IPS DF 6.9 (cell line): ENCODE measurements at places on chromosomes 16 and 17.

DNA sequence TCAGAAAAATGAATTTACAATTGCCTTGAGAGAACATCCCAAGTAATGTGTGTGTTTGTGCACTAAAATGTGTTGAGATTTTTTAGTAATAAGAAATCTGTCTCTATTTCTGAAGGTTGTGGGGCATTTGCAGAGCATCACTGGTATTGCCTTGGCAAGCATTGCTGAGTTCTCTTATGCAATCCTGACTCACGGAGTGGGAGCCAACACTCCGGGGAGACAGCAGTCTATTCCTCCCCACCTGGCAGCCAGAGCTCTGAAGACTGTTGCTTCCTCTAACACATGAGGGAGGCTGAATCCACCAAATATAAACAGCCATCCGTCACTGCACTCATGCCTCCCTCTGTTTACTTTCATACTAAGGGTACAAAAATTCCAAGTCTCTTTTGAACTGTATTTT lies 10.6 kb downstream of the CNTD1 start:
- no peak for DNase-seq

DNA sequence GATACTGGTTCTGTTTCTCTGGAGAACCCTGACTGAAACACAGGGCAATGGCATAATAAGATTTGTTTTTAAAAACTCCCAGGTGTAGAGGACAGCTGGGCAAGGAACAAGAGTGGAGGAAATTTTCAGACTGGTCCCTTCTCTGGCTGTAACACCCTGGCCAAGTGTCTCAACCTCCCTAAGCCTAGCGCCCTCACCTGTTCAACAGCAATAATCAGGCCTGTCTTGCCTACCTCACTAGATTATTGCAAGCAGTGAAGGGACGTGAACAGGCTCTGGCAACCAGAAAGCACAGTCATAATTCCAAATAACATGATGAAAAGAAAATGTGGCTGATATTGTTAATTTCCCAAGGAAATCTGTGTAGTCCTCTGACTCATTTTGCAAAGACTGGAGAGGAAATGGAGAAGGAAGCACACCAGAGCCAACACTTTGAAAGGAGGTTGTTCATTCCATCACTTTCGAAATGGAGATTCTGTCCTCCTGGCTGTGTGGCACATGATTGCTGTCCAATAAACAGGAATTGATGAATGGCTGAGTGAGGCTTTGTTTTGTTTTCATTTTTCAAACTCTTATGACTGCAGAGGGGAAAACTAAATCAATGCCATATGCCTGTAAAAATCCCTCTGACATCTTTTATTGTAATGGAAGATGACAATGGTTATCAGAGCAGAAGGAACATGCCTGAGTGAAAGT lies 87.5 kb upstream of the HLF start:
- DNase-seq = no peak

- no peak for DNase-seq
Observed at GRCh38 chr16:26394409-26394808, 672.3 kb upstream of the C16orf82 start.

DNA sequence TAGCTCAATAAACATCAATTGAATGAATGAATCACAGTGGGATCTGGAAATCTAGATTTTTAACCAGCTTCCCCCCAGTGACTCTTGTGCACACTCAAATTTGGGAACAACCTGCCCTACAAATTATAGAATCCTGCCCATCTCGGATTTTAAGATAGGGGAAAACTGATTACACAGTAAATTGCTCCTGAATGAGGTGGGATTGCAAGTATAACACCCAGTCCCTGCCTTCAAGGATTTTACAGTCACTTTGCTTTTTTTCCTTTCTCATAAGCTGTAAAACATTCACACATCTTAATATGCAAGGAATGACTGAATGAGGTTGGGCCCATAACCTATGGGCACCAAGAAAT lies 48.5 kb downstream of the TEKT5 start:
- DNase-seq = no peak

GRCh38 chr16:86242244-86243122 lies 267.8 kb upstream of the FOXF1 start:
- no peak for DNase-seq

GRCh38 chr16:53511403-53512280 lies 8.6 kb upstream of the AKTIP start:
- no peak for DNase-seq

GRCh38 chr17:11561281-11561680 lies 37.0 kb upstream of the DNAH9 start:
- no peak for DNase-seq

GRCh38 chr17:78736526-78737079 lies 45.5 kb downstream of the CYTH1 start:
- no peak for DNase-seq

- no peak for DNase-seq
Observed at GRCh38 chr17:12328204-12328603, 307.5 kb downstream of the MAP2K4 start.

DNA sequence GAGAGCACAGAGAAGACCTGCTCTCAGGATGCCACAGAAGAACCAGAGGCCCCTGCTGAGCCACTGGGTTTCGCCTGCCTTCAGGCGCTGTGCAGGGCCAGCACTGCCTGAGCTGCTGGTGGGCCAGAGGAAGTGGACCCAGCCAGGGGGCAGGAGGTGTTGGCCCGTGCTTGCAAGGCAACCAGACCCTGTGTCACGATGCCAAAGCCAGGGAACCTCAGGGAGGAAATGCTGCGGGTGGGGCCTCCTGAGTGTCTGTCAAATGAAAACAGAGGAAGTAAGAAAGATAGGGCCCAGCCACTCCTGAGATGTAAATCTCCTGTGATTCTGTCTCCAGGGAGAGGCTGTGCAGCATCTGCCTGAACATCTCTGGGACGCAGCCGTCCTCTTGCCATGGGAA lies 58.1 kb upstream of the ADORA2B start:
- DNase-seq = no peak

- DNase-seq = no peak
Observed at GRCh38 chr17:28331891-28332420, 3.3 kb downstream of the IFT20 start.

- no peak for DNase-seq
Observed at GRCh38 chr16:66660422-66661209, 35.9 kb downstream of the CMTM4 start.

DNA sequence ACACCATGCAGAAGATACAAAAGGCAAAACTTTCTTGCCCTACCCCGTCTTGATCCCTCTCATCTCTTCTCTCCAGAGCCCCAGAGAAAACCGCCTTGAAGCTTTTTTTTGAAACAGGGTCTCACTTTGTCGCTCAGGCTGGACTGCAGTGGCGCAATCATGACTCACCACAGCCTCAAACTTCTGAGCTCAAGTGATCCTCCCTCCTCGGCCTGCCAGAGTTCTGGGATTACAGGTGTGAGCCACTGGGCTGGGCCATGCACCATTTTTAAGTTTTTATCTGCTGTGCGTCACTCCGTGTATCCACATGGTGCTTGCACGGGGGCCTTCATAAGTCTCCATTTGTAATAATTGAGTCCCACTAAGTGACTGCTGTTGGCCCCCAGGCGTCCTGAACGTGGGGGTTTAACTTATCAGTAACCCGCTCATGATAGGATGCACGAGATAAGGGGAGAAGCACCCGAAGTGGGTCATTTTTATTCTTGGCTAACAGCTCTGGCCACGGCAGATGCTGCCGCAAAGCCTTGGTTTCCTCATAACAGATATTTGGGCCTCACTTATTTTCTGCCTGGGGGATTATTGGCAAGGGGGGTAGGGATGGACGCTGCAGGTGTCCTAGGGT lies 8.6 kb downstream of the DNAH17 start:
- no peak for DNase-seq

DNA sequence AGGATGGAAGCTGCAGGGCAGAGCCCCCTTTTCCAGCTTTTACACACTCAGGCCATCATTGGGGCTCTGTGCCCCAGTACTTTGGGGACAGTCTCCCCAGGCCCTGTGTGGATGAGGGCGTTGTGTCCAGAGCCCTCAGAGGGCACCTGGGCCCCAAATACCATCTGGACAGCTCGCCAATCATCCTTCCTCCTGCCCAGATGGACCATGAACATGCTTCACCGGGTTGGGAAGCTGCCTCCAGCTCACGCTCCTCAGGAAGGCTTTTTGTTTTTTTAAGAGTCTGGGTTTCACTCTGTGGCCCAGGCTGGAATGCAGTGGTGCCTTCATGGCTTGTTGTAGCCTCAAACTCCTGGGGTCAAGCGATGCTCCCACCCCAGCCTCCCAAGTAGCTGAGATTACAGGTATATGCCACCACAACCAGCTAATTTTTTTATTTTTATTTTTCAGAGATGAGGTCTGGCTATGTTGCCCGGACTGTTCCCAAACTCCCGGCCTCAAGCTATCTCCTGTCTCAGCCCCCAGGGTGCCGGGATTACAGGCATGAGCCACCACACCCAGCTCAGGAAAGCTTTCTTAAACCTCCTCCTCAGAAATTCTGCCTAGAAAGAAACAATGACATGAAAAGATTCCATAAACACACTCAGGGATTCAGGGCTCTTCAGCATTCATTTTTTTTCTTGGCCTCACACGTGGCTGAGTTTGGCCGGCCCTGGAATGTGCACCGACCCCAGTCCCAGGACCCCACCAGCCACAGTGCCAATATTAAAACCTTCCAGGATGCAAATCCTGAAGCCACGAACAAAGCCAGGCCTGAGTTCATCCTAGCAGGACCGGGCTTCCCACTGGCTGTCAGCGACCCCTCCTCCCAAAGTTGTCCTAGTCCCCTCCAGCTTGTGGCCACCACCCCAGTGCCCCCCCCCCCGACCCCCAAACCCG lies 27.4 kb upstream of the ZNF423 start:
- no peak for DNase-seq

- no peak for DNase-seq
Observed at GRCh38 chr17:35074711-35075707, 11.5 kb upstream of the RFFL start.

GRCh38 chr17:81471818-81472456 lies 40.7 kb downstream of the ACTG1 start:
- DNase-seq = no peak

DNA sequence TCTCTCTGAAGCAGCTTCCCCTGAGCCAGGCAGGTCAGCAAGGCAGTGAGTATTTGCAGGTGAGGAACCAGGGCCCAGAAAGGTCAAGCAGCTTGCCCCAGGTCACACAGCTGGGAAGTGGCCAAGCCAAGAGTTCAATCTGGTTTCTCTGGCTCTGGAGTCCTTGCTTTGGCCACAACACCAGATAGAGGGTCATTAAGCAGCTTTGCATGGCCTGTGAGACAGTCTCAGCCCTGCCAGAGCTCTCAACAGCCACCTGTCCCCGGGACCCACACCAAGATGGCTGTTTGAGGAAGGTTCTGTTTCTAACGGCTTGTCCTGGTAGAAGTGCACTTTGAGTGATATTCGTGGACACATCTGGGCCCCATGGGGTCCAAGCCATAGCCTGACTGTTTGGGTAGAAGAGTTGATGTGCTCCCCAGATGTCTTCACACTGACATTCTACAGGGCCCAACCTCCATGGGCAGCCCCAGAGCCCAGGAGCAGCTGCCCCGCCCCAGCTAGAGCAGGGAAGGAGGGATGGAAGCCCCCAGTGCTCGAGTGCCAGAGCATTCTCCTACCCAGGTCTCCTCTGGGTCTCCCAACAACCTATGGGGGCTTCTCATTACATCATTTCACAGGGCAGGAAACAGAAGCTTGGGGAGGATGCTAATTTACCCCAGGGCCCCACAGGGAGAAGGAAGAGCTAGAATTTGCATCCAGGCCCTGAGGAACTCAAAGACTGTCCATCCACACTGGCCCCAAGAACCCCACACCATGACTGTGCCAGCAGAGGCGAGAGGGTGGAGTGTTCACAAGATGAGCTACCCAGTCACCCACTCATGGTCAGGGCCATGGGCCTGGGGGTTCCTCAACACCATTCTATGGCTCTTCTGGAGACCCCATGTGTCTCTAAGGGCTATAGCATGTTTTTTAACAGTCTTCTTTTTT lies 107.3 kb upstream of the CDH5 start:
- no peak for DNase-seq

DNA sequence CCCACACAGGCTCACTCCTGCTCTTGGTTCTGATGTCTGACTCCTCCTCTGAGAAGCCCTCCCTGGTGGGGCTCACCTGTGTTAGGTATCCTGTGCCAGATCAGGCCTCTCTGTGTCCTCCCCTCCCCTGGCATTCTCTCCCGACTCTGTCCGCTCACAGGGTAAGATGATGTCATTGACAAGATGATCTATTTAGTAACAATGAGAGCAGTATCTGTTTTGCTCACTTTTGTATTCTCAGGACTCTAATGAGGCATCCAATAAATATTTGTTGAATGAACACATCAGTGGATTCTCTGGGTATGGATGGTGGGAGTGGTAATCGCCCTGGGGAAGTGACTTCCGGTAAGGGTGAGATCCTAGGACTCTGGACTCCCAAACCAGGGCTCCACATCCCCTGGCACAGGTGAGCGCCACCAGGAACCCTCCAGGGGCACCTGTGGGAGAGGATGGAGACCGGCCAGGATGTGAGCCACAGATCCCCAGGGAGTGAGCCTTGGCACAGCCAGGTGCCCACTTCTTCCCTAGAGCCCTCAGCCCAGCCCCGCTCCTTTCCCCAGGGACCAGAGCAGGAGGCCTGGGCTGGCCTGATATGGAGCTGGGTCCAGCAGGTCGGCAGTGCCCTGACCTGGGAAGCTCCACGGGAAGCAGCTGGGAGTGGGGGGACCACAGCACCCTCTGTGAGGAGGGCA lies 5.4 kb upstream of the HAP1 start:
- DNase-seq = no peak

GRCh38 chr17:70804161-70804560 lies 634.8 kb downstream of the KCNJ2 start:
- DNase-seq = no peak

- no peak for DNase-seq
Observed at GRCh38 chr16:63904930-63905329, 1216.9 kb downstream of the CDH11 start.

DNA sequence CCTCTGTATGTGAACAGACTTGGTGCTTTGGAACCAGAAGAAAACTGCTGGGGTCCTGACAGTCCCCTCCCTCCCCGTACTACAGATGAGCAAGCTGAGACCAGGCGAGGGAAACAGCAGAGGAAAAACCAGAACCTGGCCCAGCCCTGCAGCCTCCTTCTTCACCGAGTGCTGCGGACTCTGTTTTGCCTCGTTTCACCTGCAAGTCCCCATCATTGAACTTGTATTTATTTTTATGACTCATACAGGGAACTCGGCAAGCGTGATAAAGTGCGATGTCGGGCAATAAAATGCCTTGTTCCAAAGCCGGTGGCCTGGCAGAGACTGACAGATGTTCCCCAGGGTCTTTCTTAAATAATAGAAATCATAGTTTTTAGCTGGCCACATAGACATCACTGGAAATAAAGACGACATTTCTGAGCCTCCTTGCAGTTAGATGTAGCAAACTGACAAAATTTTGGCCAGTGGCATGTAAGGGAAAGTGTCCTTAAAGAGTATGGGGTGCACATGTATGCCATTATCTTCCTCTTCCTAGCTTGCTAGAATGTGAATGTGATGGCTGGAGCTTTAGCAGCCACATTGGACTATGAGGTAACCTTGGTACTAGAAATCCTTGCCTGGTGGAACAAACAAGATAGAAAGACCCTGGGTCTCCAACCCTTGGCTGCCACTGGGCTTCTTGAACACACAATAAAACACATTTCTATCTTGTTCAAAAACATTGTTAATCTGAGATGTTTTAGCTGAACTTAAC lies 128.6 kb downstream of the IRF8 start:
- no peak for DNase-seq

DNA sequence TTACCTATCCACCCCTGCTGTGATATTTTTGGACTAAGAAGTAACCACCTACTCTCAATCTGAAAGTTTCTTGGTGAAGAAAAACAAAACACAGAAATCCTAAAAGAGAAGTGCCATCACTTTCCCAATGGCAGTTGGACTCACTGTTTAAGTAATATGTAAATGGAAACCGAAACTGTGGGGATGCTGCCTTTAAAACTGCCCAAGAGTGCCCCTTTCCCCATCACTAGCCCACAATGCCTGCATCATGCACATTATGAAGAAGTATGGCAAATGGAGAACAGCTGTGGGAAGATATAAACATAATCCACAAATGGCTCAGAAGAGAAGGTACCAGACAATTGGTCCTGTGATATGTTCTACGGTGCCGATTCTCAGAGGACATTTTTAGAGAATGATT lies 33.5 kb upstream of the SLC6A2 start:
- DNase-seq = no peak
